Colonic mucosa (tissue), 4 donors: ENCODE measurements at places on chromosomes 5 and 9. TPM values are rescaled to one million over a fixed set of nuclear protein-coding genes. Genes with fewer than 3 reads are reported as not detected.

GRCh38 chr5:123000731-123001130 lies 35.8 kb downstream of the PPIC start:
- DNase-seq: no peak

GRCh38 chr9:120935383-120935857 lies 8.8 kb upstream of the TRAF1 start:
- peak; percentile 99 for DNase-seq

GRCh38 chr9:99555792-99556191 lies 265.9 kb upstream of the NR4A3 start:
- no peak for DNase-seq

GRCh38 chr5:172878585-172878932 lies 44.5 kb downstream of the ERGIC1 start:
- no peak for DNase-seq

GRCh38 chr5:2187687-2188086 lies 305.0 kb upstream of the IRX4 start:
- DNase-seq: peak; percentile 14

GRCh38 chr9:69389437-69389995 lies 64.5 kb downstream of the ENTREP1 start:
- DNase-seq: no peak

GRCh38 chr5:40988746-40989510 lies 79.6 kb downstream of the C7 start:
- no peak for DNase-seq

DNA sequence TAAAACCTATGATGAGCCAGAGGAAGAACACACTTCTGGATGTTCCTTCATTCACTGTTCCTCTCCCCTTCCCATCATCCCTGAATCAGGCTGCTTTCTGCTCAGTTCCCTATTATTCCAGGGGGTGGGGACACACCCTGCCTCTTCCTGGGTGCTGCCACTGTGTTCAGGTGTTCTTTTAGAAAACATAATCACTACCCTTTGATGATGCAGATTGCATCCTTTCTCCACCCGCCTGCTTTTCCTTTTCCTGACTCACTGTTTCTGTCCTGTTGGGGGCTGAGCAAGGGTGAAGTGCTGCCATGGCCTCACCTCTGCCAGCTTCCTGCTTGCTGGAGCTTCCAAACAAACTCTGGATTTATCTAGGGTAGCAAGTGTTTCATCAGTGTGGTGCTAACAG lies 331.9 kb upstream of the GRIA1 start:
- no peak for DNase-seq

DNA sequence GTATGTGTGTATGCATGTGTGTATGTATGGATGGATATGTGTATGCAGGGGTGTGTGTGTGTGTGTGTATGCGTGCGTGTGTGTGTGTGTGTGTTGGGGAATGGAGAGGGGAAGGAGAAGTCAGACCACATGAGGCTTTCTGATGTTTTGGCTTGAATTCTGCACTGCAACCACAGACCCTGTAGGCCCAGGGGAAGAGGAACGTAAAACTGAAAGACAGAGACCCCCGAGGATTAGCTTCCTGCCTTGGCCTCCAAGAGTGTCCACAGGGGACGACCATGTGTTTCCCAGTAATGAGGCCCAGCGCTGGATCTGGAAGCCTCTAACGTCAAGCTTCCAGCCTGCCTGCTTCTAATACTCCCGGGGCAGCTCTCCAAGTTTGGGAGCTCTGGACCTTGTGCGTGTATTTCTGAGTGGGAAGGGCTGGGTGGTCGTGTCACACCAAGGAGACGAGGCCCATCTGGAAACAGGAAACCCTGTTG lies 5.8 kb downstream of the DCANP1 start:
- peak; percentile 19 for DNase-seq

GRCh38 chr5:14265570-14265969 lies 122.4 kb downstream of the TRIO start:
- no peak for DNase-seq

GRCh38 chr9:126342621-126343031 lies 16.0 kb downstream of the MVB12B start:
- DNase-seq: peak; percentile 21

DNA sequence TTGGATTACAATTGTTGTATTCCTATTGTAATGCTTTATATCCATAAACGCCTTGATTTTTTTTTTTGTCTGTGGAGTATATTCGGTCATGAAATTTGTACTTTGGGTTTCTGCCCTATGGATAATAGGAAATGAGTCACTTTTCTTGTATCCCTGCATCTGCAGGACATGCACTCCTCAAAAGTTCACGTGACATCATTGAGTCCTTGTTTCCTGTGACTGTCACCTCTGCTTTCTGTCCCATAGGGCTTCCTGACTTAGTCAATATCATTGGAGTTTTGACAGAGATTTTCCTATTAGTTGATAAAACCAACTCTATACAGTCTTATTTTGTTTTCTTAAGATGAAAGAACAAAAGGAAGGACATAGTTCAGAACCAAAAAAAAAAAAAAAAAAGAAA lies 356.3 kb downstream of the MAT2B start:
- DNase-seq: no peak

DNA sequence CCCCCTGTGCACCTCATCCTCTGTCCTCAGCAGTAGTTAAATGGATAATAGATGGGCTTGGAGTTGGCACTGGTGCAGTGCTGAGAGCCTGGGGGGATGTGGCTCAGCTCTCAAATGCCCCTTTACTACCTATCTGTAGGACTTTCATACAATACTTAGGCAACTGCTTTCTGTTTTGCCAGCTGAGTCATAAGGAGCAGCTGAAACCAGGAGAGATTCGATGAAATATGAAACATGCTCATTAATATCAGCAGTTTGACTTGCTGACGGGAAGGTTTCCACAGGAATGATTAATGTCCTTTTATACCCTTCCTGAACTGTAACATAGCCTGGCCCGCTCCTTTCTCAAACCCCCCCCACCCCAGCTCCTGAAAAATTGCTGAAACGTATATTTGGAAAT lies 142.6 kb downstream of the SAXO1 start:
- no peak for DNase-seq

- no peak for DNase-seq
These were observed 263.4 kb downstream of the TMEM232 start for GRCh38 chr5:110463106-110463505.

- DNase-seq: no peak
These were observed 56.3 kb upstream of the MEF2C start for GRCh38 chr5:88939300-88939699.

DNA sequence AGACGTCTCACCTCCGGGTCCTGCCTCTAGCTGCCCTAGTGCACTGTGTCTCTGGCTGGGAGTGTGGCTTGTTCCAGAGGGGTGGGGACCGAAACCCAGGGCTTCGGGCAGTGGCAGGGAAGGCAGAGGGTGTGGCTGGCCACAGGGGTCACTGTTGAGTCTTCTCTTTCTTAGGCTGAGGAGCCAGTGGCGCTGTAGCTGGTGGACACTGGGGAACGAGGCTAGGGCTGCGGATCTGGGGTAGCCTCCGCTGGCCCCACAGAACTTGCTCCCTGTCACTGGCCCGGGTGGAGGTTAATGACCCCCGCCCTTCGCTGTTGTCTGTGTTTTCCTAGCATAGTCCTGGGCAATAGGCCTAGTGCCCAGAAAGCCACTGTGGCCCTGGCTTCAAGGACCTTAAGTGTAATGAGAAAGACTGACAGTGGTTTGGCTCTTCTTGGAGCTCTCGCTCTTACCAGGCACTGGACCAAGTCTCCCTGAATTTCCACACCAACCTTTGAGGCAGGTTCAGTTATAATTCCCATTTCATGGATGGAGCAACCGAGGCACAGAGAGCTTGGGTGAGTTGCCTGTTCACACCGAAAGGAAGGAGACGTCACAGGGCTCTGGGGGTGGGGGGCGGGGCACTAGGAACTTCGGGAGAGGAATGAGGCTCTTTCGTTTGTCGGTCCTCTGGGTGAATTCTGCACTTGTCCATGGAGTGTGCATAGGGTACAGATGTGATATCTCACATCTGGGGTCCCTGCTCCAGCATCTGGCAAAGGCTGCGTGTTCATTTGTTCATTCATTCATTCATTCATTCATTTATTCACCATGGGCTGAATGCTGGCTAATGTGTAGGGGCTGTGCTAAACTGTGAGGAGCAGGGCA lies 4.8 kb upstream of the IER5L start:
- peak; percentile 71 for DNase-seq

- no peak for DNase-seq
These were observed 1.7 kb upstream of the GNG10 start for GRCh38 chr9:111659691-111660090.

DNA sequence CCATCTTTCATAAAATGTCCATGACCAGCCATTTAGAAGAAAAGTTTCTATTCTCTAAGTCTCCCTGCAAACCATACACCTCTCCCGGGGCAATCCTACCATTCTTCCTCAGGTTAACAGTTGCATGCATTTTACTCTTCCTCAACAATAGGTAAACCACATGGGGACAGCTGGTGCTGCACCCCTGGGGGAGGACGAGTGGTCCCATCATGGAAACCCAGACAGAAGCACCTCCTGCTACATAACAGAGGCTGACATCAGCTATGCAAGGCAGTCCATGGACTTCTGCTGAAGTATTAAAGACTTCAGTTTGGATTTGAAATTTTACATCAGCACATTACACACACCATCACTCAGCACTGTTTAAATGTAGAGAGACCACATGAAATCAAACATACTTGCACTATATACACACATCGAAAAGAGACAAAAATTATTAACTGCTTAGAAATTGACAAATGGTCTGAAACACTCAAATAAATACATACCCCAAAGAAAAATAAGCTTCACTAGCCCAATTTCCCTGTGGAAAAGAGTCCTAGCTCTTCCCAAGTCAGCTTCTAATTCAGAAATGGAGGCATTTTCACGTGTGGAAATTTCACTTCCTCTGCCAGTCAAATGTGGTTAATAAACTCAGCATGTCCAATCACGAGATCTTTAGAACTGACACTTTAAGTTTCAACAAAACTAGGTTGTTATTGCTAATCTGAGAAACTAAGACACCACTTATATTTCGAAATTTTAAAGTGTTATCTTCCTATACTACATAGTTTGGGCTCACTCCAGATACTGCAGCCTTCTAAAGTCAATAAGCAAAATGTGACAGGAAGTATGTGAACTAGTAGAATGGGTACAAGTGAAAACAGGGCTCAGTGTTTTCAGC lies 173.4 kb downstream of the ROR2 start:
- DNase-seq: peak; percentile 3

- no peak for DNase-seq
These were observed 221.2 kb upstream of the ANKH start for GRCh38 chr5:15092801-15093200.

- DNase-seq: no peak
These were observed 482.8 kb upstream of the KLF4 start for GRCh38 chr9:107972346-107972745.

DNA sequence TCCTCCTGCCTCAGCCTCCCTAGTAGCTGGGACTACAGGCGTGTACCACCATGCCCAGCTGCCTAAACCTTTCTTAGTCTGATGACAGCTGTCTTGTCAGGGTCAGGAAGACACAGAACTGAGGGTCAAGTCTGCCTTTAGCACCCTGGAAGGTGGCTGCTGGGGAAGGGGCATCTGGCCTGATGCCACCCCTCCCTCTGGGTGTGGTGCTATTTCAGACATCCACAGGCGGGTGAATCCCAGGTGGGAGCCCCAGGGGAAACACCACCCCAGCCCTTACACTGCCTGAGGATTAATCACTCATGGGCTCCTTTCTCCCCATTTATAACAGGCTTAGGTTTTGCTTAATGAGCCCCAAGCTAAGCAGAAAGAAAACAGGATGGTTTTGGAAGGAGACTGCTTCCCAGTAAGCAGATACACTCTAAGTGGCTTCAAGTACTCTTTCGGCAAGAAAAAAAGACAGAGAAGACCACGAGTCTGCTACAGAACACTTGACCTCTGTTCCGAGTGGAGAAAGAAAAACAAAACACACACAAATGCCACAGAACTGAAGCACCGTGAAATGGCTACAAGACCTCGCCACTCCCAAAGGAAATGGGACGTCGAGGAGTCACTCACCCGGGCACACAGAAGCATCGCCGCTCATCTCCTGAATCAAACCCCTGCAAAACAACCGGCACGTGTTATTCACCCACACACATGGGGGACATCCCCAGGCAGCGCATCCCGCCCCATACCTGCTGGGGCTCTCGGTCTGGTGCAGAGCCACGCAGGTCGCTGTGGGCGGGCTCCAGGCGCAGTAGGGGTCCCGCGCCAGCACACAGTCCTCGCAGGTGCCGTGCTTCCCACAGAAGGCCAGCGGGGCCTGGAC lies 62.4 kb downstream of the SECISBP2 start:
- no peak for DNase-seq

The SPZ1 gene
- total RNA-seq: not detected

The TXNDC8 gene
- total RNA-seq: not detected

The C1QTNF3 gene
- total RNA-seq: 2.7 TPM

The CAMK4 gene
- 2.4 TPM for total RNA-seq

The FABP6 gene
- not detected for total RNA-seq

The SV2C gene
- 0.35 TPM for total RNA-seq

The SPINK4 gene
- total RNA-seq: 214 TPM

The PSD2 gene
- 0.11 TPM for total RNA-seq

The PCDHA9 gene
- total RNA-seq: 0.19 TPM

The ECM2 gene
- total RNA-seq: 3.8 TPM

The SPINK6 gene
- 0.45 TPM for total RNA-seq

The AGPAT2 gene
- total RNA-seq: 372 TPM

The TPPP gene
- total RNA-seq: 1.7 TPM
